ENCODE measurements at places on chromosomes 6 and 20. TPM values are rescaled to one million over a fixed set of nuclear protein-coding genes. Genes with fewer than 3 reads are reported as not detected.

Gene SLC22A7
- total RNA-seq = not detected

Gene MYLK4
- 1.1 TPM for total RNA-seq

- DNase-seq = no peak
Measured at GRCh38 chr6:132623106-132623845, 799 bp downstream of the TAAR2 start.

DNA sequence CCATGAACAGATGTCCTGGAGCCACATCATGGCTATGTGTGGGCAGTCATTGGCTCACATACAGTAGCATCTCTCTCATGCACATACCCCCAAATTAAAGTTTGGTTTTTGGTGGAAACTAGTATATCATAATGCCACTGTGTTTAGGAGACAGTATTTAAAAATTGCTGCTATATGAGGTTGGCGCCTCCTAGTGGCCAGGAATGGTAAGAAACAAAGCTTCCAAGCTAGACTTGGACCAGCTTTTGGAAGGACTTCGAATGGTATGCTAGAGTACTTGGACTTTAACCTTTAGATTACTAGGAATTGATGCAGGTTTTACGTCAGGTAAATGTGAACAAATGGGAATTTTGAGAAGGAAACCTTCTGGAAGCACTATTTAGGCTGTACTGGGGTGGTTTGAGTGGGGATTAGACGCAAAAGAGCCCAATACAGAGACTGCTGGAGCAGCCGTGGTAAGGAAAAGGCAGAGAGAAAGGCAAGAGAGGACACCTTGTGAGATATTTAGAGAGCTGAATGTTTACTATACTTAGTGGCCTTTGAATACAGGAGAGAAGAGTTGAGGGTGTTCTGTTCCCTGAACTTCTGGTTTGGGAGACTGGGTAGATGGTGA, 23.8 kb downstream of the PRSS35 start:
- DNase-seq = peak; percentile 47

DNA sequence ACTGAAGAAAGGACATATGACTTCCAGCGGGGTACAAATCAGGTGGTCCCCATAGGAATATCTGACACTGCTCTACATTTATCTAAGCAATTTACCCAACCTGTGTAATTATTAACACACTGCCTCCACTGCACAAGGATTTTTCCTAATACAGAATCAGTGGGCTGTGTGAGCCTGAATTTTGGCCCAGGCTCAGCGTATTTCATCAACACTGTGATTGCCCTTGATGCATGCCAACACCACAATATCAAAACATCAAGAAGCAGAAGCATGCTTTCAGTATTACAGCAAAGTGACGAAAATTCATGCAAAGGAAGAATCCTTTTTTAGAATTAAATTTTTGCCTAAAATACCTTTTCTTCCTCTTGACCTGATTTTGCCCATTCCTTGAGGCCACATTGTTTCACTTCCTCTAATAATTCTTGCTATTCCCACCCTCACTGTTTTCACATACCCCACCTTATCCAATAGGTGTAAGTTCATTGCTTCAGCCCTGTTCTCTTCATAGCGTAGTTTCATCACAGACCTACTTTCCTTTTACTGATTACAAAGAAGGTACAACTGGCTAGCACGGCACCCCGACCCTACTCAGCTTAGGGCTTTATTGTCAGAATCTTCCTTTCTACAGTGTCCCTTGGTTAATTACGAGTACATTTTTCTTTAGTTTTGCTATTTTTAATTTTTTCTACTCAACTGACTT, 83.7 kb upstream of the PTCHD4 start:
- DNase-seq = no peak

DNA sequence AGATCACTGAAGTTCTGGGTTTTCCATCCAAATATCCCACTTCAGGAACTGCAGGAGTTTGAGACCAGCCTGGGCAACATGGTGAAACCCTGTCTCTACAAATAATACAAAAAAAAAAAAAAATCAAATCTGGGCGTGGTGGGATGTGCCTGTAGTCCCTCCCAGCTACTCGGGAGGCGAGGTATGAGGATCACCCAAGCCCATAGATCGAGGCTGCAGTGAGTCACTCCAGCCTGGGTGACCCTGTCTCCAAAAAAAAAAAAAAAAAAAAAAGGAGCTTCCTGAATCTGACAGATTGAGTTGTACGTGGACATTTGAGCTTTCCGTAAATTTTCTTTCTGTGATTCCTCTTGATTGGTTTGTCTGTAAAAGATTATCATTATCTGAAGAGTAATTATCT, 55.6 kb downstream of the TULP4 start:
- no peak for DNase-seq

- DNase-seq = peak; percentile 18
Measured at GRCh38 chr6:35601331-35602132, 87.2 kb downstream of the FKBP5 start.

All from B cell (primary cell).